ENCODE measurements at places on chromosomes 7 and 10.
A peak's percentile ranks its signal among the peaks of the same experiment; 100 is the strongest.

GRCh38 chr7:100219271-100219737 is 445 bp upstream of the PVRIG start:
- H3K27me3 ChIP-seq: no peaks in the 10 kb centered on the region
- H3K4me1 ChIP-seq: no peaks in the 10 kb centered on the region
- peak overlapping the region; percentile 76 for H3K27ac ChIP-seq
- H3K36me3 ChIP-seq: peaks cover 8% of the 10 kb centered on the region
- DNase-seq: no peak
- H3K4me3 ChIP-seq: no peak overlapping the region

DNA sequence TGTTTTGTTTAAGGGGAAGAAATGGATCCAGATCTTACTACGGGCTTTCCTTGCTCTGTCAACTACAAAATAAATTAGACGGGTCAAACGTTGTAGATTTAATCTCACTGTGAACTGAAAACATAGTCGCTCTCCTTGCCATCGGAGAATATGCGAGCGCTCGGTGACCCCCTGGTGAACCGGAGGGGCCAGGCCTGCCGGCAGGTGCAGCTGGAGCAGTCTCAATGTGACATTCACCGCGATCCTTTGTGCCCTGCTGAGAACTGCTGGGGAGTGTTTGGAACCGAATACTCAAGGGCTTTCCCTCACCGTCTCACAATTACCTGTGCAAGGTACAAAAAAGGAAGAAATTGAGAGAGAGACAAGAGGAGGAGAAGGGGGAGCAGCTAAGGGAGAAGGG is 174.1 kb upstream of the GPR26 start:
- H3K4me1 ChIP-seq: no peaks in the 10 kb centered on the region
- no peak overlapping the region for H3K27ac ChIP-seq
- no peaks in the 10 kb centered on the region for H3K36me3 ChIP-seq
- H3K4me3 ChIP-seq: no peak overlapping the region
- peak; percentile 29 for DNase-seq

- no peaks in the 10 kb centered on the region for H3K4me1 ChIP-seq
- H3K36me3 ChIP-seq: no peaks in the 10 kb centered on the region
- no peak overlapping the region for H3K4me3 ChIP-seq
- no peaks in the 10 kb centered on the region for H3K27me3 ChIP-seq
- H3K27ac ChIP-seq: no peak overlapping the region
Observed at GRCh38 chr10:77501152-77501845, 136.3 kb downstream of the KCNMA1 start.

- no peak overlapping the region for H3K27ac ChIP-seq
- DNase-seq: no peak
- no peak overlapping the region for H3K4me3 ChIP-seq
Observed at GRCh38 chr7:138903186-138903820, 77.9 kb downstream of the KIAA1549 start.

GRCh38 chr10:132152896-132153580 is 33.7 kb upstream of the DPYSL4 start:
- H3K4me3 ChIP-seq: no peak overlapping the region
- no peaks in the 10 kb centered on the region for H3K27me3 ChIP-seq
- no peak overlapping the region for H3K27ac ChIP-seq
- no peaks in the 10 kb centered on the region for H3K36me3 ChIP-seq

DNA sequence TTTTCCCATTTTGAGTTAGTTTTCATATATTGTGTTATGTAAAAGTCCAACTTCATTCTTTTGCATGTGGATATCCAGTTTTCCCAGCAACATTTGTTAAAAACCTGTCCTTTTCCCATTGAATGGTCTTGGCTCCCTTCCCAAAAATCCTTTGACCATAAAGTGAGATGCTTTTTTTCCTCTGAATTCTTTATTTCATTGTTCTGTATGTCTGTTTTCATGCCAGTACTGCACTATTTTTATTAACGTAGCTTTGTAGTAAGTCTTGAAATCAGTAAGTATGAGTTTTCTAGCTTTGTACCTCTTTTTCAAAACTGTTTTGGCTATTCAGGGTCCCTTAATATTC is 20.0 kb downstream of the C1GALT1 start:
- H3K27ac ChIP-seq: no peak overlapping the region
- no peak overlapping the region for H3K4me3 ChIP-seq

Data from upper lobe of left lung (tissue), 6 donors.